Cerebellar cortex (tissue), 1 donor: ENCODE measurements at places on chromosomes 4 and X.

DNA sequence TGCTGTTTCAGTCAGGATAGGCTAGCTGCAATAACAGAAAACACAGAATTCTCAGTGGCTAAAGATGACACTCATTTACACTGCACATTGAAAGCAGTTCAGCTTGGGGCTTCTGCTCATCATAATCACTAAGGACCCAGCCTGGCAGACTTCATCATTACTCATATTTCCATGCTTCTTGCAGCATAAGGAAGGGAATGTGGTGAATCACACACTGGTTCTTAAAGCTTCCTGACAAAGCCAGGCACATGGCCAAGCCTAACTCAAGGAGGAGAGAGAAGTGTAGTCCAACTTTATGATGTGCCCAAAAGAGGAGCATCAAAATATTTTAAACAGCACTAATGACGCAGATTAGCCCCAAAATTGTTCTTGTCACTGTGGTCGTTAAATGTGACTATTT lies 186.5 kb downstream of the BANK1 start:
- DNase-seq = no peak

DNA sequence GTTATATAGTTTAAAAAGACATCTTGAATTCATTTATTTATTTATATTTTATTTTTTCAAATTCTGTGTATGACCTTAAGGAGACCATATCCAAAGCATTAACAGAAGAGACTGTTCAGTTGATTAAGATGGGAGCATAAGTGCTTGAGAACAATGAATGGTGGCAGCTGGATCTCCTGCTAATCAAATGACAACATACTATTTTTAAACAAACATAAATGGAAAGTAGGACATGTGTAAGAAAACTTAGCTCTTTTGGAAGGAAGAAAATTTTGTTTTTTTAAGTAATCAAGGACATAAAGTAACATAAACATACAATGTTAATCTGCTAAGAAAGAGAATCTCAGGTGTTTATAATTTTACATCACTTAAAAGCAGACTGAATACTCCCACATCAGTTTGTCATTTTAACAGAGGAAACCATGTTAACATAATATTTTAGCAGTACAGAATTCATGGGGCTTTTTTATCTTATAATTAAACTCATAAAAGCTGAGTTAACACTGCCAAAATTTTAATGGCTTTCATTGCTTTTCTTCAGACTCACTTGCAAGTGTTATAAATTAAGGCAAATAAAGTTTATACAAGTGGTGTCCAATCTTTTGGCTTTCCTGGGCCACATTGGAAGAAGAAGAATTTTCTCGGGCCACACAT lies 95.1 kb downstream of the MAD2L1 start:
- DNase-seq = no peak

DNA sequence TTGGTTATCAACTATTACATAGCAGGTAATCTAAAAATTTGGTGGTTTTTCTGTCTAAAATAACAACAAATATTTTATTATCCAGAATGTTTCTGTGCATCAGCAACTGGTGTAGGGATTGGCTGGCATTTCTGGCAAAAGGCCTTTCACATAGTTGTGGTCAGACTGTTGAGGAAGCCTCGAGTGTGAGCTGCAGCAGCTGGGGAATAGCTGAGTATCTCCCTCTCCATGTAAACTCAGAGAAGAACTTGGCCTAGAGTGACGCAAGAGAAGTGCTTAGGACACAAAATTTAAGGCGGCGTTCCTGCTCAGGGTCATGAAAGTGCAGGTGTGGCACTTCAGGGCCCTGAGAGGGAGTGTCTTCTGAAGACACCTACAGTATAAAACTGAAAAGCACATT lies 558.9 kb downstream of the SPOCK3 start:
- no peak for DNase-seq

- no peak for DNase-seq
These were observed 1.3 kb downstream of the SMC1A start for GRCh38 chrX:53421125-53421524.

DNA sequence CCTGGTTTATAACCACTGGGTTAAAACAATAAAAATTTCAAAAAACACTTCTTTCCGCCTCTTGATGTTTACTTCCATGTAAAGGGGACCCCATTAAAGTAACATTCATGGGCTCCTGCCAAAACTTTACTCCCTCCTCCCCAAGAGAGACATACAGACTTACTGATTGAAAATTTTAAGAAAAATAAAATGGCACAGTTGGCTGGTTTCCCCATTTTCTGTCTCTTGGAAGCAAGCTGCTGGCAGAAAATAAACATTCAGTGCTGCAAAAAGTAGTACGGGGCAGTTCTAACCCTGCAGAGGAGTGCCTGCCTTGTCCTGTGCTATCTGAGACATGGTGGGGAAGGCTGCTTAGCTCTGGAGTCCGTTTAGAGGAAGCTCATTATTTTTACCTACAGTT lies 187.3 kb upstream of the INTU start:
- no peak for DNase-seq

DNA sequence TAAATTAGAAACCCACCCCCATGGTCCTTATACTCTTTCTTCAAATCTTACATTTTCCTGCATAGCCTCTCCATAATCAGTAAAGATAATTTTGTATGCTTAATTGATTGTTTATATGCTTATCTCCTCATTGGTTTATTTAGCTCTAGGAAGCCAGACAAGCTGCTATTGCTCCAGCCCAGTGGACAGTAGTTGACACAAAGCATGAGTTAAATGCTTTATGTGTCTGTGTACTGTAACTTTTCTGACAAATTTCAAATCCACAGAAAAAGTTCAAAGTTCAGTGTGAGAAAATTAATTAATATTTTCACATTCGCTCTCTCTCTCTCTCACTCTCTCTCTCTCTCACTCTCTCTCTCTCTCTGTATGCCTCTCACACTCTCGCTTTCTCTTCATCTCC lies 181.7 kb downstream of the GABRB1 start:
- no peak for DNase-seq

- DNase-seq = no peak
These were observed 19.9 kb downstream of the AWAT2 start for GRCh38 chrX:70029863-70030262.

GRCh38 chrX:103722505-103722904 lies 11.8 kb downstream of the TMEM31 start:
- peak; percentile 73 for DNase-seq

- DNase-seq = no peak
These were observed at the start of gene SRPK3 for GRCh38 chrX:153780678-153781427. Gene SRPK3 (plus strand): TSS chrX:153781041. CDS start chrX:153781087, 46 bp downstream.

- DNase-seq = no peak
These were observed 680.1 kb upstream of the AADAT start for GRCh38 chr4:170769862-170770261.

GRCh38 chr4:91936311-91936710 lies 367.5 kb upstream of the GRID2 start:
- peak; percentile 14 for DNase-seq

- DNase-seq = peak; percentile 17
These were observed 33.7 kb upstream of the FGF13 start for GRCh38 chrX:138745196-138745595.

DNA sequence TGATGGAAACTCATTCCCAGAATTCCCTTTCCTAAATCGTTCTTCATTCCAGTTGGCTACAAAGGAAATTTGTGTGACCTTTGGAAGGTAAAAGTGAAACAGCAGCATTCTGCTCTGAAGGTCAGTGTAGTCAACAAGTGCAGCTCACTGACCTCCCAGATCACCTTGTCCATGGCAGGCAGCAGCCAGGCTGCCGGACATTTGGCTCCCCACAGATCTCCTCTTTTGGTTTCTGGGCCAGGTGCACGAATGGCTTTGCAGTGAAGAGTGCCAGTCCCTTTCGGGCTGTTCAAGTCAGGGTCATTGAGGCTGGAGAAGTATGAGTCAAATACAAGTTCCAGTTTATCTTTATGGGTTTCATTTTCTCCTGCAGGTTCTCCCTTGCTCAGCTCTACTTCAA lies 14.3 kb downstream of the GPRIN3 start:
- DNase-seq = no peak
